Stimulated activated CD8-positive, alpha-beta memory T cell treated with anti-CD3 and anti-CD28 coated beads, Interleukin-15, amount 100 ng/mL, for 24 hours (primary cell): ENCODE measurements at places on chromosomes 1 and 21.

DNA sequence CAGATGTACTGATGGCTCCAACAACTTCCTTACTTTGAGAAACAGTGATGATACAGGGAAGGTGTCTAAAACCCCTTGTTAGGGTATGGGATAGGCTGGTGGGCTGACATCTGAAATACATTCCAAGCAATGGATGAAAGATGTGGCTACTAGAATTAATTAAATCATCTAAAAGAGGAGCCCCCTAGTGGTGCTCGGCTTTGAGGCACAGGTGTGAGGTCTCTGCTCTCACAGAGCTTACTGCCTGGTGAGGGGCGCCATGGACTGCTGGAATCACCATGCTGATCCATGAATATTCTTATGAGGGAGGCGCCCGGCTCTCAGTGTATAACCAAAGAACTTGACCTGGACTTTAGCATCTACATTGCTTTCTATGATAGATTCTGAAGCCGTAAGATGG, 48.5 kb downstream of the GNG4 start:
- DNase-seq, result no peak

GRCh38 chr1:22231068-22231593, 88.2 kb upstream of the WNT4 start:
- no peak for DNase-seq

DNA sequence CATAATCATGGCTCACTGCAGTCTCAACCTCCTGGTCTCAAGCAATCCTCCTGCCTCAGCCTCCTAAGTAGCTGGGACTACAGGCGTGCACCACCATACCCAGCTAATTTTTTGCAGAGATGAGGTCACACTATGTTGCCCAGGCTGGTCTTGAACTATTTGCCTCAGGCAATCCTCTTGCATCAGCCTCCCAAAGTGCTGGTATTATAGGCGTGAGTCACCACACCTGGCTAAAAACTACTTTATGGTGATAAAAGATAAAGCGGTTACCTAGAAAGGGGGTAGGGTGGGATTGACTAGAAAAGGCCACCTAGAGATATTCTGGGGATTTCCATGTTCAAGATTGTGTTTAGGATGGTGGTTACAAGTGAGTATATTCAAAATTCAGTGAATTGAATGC, 5.0 kb downstream of the TSTD1 start:
- DNase-seq, result no peak

DNA sequence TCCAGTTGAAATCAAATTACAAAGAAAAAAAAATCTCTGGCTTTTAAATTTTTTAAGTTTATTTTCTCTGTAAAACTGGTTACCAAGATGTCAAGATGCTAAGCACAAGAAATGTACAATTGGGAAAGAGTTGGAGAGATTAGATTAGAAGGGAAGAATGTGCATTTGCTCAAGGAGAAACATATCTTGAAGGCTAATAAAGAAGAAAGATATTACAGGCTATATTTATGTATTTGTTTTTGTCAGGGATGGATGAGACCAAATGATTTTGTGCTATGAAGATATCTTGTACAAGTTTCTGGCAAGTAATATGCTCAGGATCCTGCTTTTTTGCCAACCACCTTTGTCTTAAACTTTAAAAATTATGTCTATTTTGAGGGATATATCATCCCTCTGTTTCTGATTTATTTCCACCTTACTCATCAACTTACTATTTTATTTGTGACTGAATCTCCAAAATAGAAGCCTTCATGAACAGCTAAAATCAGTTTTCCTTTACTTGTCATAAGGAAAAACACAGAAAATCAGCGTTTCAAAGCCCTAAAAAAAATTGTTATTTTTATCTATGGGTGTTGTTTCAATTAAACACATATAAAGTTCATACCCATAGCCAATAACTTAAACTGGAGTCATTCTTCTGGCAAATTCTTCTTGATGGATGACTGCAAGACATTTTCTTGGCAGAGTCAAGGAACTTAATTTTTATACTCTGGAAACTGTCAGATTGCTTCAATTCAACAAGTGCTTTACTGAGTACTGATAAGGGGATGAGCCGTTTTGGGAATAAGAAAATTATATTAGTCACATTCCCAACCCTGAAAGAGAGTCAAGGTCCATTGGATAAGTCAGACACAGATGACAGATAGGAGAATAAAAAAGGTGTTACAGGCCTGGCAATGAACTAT, 141.8 kb downstream of the CTH start:
- no peak for DNase-seq

GRCh38 chr1:24047110-24047477, 64.8 kb downstream of the MYOM3 start:
- DNase-seq, result no peak

DNA sequence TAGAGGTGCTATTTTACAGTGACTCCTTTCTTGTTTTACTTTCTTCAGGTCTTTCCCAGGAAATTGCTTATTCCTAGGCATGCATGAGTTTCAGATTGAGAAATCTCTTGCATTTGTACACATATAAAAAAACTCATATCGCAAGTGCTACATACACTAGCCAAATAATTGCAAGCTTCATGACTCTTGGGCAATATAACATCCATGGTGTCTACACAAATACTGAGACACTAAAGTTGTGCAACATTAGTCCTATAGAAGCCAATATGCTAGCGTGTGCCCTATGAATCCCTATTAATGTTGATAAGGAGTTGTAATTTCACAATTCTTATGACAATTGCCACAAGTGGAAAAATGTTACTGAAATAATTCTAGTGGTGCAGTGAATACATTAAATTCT, 591.0 kb downstream of the ADGRL2 start:
- no peak for DNase-seq

DNA sequence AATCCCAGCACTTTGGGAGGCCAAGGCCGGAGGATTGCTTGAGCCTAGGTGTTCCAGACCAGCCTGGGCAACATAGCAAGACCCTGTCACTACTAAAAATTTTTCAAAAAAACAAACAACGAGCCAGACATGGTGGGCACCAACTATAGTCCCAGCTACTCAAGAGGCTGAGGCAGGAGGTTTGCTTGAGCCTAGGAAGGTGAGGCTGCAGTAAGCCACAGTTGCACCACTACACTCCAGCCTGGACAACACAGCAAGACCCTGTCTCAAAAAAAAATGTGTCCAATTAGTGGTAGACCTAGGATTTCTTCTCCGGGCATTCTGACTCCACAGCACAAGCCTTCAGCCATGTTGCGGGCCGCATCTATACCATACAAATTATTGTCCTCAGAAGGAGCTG, 6.7 kb upstream of the IGSF8 start:
- no peak for DNase-seq
